ENCODE measurements at places on chromosomes 3 and 15.

DNA sequence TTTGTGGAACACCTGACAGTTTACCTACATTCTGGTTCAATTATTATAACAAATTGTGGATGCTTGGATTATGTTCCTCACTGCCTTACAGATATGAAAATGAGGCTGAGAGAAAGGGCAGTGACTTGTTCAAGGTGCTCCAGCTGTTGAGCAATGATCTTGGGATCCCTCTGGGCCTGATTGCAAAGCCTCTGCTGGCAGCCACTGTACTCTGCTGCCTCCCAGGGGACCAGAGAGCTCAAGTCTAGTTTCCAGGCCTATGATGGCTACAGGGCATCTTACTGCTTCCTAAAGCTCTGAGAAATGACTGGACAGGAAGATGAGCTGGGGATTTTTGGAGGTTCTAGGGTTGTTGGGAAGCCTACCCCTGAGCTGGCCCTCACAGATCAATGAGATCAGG lies 2.3 kb upstream of the SHC4 start:
- DNase-seq = peak; percentile 63

- DNase-seq = no peak
These were observed 111.8 kb downstream of the TUSC7 start for GRCh38 chr3:116821371-116821770.

DNA sequence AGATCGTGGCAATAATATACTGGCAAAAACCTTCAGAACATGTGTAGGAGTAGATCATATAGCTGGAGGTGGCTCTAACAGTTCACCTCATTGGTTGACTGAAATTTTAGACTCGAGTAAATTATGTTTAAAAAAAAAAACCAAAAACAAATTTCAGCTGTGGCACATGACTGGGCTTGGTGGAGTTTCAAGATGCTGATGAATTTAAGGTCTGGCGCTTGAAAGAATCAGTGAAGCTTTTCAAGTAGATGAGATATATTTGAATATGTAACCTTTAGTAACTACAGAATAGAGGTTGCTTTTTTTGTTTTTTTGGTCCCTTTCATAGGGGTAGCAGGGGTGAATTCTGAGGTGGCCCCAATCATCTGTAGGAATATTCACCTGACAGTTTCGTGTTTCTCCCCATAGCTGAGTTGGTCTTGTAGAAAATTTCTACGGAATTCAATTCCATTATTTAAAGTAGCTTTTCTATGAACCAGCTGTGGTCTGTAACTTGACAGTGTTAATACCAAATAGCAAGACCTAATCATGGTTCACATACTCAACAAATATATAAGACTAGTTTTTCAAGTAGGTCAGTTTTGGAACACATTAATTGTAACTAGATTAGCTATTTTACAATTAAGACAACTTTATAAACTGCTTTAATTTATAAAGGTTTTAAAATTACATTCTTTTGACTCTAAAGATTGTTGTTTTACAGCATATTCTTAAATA lies 65.6 kb downstream of the MAP4 start:
- no peak for DNase-seq

- DNase-seq = no peak
These were observed 662.3 kb downstream of the NAALADL2 start for GRCh38 chr3:175521406-175521805.

- peak; percentile 49 for DNase-seq
These were observed 68.6 kb downstream of the ABHD5 start for GRCh38 chr3:43759297-43759782.

GRCh38 chr15:60405399-60405798 lies 7.6 kb upstream of the ANXA2 start:
- no peak for DNase-seq

All from Daoy (cell line).